ENCODE measurements at places on chromosomes 5 and 9.

DNA sequence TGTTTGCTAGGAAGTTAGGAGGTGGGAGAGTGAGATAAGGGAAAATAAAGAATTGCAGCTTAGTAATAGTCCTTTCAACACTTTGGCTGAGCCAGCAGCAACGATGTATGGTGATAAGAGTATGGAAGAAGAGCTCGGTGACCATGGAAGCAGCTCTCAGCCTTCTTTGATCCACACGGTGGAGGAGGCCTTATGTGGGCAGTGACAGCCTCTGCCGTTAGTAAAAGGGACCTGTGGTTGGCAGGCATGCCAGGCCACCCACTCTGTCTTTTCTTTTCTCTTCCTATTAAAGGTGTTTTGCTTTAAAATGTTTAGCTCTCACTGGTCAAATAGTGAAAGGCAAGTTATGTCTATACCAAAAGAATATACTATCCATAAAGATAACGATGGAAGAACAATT is 7.7 kb downstream of the RGS7BP start:
- no peak for DNase-seq

GRCh38 chr5:143243103-143243502 is 160.4 kb downstream of the NR3C1 start:
- no peak for DNase-seq

- no peak for DNase-seq
Measured at GRCh38 chr9:37209431-37210386, 89.3 kb downstream of the ZCCHC7 start.

GRCh38 chr9:79768194-79768593 is 196.4 kb downstream of the TLE4 start:
- no peak for DNase-seq

DNA sequence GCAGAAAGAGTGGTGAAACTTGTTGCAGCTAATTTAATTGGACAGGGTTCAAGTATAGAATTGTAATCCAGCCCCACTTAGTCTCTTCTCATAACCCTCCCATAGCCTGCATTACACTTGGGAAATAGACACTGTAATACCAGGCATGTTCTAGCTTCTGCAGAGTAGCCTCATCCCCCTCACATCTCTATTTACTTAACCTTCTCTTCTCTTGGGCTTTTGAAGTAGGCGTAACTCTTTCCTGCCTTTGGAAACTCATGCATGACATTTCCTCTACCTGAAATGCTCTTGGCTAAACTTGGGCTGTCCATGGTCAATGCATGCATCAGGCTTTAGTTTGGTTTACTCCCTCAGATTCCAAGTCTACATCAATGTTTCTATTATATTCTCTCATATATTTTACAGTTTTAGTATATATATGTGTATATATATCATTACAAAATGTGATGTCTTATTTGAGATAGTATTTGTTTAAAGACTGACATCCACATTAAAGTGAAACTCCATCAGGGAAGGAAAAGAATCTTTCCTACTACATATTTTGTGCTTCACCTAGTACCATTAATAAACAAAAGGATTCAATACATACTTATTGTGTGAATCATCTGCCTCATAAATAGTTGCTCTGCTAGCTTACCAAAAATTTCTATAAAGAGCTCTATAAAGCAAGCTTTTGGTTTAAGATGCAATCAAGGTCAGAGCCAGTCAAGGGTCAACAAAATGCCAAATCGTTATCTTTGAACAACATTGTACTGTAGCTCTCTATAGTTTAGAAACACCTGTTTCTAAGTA is 1158.0 kb downstream of the MAT2B start:
- DNase-seq = no peak

DNA sequence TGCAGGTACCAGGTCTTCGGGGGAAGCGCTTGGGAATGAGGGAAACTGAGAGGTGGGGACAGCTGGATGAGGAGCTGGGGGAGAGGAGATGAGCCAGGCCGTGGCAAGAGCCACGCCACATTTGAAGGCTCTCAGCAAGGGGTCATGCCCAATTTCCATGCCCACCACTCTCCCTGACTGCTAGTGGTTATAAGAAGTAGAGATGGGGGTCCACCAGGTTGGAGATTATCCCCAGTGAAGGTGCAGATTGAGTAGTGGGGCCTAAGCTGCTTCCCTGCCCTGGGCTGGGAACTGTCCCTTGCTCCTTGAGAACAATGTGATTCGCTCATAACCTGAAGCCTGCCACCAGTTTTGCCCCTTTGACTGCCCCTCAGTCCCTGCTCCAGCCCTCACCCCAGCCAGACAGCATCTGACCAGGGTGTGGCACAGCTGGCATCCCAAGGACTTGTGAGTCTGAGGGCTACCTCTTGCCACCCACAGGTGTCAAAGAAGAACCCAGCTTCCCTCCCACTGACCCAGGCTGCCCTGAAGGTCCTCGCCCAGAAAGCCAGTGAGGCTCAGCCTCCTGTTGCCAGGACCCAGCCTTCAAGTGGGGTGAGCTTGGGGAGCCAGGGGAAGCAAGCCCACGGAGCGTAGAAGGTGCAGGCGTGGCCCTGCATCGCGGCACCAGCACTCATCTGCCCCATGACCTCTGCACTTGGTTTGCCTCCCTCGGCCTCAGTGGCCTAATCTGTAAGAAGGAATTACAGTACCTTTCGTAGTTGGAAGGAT is 21.5 kb downstream of the CD74 start:
- no peak for DNase-seq

GRCh38 chr5:172428224-172429166 is 25.8 kb downstream of the SH3PXD2B start:
- no peak for DNase-seq

GRCh38 chr5:124823380-124823779 is 76.9 kb upstream of the ZNF608 start:
- DNase-seq = no peak

- DNase-seq = no peak
Measured at GRCh38 chr5:141973871-141974595, 5.1 kb downstream of the RNF14 start.

DNA sequence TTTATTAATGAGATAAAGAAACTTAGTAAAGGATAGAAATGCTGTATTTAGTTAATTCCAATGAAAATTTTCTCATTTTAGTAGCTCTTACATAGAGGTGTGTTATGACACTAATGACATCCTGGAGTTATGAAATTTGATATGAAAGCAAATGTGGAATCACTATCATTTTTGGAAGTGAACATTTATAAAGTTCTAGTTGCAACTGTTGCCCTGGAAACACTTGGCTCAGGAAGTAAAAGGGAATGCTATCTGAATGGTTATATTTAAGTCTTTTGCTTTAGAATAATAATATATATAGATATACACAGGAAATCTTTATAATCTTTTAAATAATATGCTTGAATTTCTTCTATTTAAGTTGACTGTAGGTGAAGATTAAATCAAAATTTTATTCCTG is 16.7 kb downstream of the ADAMTS19 start:
- no peak for DNase-seq

GRCh38 chr9:98867103-98867428 is 59.6 kb downstream of the GALNT12 start:
- DNase-seq = no peak

GRCh38 chr5:171023508-171023907 is 161.7 kb downstream of the RANBP17 start:
- DNase-seq = no peak

- DNase-seq = no peak
Measured at GRCh38 chr9:133210202-133210532, 1.1 kb upstream of the OBP2B start.
